ENCODE measurements at places on chromosomes 1 and 21.

- DNase-seq: no peak
Measured at GRCh38 chr1:152879559-152880198, 1.6 kb downstream of the SMCP start.

GRCh38 chr1:221575605-221576004, 166.3 kb downstream of the DUSP10 start:
- no peak for DNase-seq

DNA sequence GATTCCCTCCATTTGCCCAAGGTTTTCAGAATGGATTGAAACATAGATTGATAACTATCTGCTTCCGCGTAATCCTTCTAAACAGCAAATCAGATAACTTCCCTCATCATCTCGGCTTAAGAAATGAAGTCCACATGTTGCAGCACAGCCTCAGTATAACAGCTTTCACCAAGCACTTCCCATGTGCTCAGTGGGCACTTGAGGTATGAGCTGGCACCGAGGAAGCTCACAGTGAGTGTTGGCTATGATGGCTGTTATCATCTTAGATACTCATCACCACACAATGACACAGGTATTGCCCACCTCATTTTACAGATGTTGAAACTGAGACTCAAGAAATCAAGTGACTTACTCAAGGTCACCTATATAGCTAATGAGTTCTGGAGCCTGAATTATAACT, 43.2 kb downstream of the RCSD1 start:
- DNase-seq: no peak

DNA sequence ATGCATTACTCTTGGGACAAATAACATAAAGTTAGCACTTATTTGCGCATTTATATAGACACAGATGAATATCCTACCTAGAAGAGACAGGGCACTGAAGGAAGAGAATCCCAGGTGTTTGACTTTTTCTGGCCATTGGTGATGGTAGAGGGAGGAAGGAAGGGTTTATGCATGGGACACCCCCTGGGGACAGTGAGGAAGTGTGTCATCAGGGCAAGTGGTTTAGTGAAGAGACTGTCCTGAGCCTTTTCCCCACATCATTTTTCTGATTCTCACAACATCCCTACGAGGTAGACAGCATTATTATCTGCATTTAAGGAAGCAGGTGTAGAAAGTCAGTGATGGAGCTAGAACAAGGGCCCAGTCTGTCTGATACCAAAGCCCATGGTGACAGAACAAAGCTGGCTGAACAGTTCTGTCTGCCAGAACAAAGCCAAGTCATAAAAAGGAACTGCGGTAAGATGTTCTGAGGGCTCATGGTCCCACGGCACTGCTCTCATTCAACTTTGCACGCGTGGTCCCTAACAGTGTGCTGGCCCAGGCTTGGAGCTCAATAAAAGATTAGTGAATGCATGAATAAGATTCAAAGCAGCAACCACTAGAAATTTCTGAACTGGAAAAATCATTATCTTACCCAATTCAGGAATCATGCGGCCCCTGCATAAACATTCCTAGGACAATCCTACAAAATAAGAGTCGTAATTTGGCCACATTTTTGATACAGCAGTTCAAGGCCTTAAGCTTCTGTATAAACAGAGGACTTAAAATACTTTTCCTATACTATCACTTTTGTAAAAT, 12.2 kb upstream of the CDC42BPA start:
- DNase-seq: no peak

DNA sequence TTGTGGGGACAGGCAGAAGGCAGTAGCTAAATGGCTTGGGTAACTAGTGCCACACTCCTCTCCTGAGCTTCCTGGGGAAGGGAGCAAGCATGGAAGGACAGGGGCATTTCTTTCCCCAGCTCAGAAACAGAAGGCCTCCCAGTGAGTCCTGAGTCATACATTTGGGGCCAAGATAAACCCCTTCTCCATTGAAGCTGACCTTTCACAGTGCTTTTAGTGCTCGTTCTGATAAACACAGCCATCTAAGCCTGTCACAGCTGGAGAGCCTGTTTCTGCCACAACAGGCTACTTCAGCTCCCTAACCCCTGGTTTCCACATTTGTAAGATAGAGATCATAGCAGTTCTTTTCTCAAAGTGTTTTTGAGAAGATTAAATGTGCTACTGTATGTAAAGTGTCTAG, 374.0 kb downstream of the LMX1A start:
- no peak for DNase-seq

DNA sequence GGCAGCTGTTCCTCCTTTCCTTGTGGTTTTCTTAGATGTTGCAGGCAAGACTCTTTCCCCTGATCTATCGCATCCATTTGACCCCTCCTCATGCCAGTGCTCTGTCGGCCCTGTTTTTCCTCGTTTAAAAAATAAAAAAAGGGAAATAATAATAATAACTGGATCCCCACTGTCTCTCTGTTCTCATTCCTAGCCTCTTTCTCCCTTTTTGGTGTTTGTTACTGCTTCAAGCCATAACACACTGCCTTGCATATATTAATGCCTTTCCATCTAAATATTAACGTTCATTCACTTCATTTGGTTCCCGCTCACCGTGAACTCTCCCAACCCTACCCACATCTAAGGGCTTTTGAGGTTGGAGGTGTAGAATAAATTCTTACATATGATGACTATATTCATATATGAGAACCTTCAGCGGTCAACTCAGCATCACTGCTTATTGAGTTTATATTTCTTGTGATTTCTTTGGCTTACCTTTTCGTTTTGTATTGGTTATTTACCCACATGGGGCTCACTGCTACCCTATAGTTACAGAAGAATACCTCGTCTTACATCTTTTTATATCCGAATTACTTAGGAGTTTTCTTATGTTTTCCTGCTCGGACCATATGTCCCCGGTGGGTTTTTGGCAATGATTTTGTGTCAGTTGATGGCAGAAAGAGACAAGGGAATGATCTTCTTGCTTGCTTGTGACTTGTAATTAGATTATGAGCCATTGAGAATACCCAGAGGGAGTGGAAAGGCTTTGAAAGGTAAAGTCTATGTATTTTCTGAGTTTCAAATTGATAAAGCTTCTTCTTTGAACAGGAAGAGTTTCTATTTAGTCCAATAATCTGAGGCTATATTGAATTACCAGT, 805 bp downstream of the ATG4C start:
- DNase-seq: no peak

GRCh38 chr1:39648496-39648895, 9.1 kb upstream of the HEYL start:
- no peak for DNase-seq

GRCh38 chr21:39208624-39209333, 25.5 kb upstream of the PSMG1 start:
- no peak for DNase-seq

GRCh38 chr1:160578525-160579191, 638 bp downstream of the CD84 start:
- DNase-seq: no peak

DNA sequence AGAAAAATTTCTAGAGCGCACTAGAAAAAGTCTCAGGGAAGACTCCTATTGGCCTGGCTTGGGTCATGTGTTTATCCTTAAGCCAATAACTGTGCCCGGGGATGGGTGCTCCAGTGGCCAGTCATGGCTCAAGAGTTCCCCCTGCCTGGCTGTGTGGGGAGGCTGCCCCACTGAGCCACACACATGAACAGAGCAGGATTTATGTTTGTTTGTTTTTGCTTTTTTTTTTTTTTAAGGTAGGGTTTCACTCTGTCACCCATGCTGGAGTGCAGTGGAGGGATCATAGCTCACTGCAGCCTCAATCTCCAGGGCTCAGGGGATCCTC, 21.8 kb downstream of the EDN2 start:
- DNase-seq: no peak

- no peak for DNase-seq
Measured at GRCh38 chr1:183808296-183809027, 3.5 kb downstream of the RGL1 start.

DNA sequence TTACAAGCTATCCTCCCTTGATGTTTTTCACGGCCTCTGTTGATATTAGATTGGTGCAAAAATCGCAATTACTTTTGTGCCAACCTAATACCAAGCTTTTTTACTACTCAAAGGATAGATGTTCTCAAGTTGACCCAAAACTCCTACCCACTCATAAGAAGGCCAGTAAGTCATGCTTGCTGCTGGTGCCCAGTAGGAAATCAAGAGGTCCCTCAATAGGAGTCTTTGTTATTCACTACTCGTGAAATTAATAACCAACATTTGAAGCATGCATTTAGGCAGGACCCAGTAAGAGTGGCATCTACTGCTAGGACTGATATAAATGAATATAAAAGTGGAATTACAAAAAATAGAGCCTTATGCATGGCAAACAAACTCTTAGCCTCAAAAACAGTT, 52.6 kb downstream of the APP start:
- no peak for DNase-seq

DNA sequence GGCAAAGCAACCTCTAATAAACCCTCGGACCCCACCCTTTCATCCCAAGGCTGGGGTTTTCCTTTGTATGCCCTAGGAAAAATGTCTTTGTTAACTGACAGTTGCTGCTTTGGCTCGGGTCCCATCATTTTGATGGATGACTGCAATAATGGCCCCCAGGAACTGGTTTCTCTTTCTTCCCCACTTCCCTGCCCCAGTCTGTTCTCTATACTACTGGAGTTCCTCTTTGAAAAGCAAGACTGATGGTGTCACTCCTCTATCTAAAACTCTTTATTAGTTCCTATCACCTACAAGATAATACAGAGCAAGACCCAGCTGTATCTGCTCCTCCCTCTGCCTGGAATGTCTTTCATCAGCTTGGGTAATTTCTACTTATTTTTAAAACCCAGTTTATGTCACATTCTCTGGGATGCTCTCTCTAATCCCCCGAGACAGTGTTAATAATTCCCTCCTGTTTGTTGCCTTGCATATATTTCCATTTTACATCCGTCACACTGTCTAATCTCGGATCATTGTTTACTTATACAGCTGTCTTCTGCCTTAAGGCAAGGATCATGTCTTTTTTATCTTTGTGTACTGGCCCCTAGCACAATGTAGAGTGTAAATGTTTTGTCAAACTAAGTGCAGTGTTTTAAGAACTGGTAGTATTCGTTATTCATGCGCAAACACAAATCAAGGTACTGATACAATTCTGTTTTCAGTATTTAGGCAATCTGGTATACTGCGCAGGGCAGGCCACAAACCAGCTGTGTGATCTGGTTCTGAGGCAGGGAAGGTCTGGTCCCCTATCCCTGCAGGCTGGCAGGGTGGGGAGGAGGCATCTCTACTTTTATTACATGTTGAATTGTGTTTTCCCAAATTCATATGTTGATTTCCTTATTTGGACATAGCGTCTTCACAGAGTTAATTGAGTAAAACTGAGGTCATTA, 16.1 kb downstream of the SLAMF1 start:
- no peak for DNase-seq

GRCh38 chr1:169043823-169044222, 62.7 kb upstream of the ATP1B1 start:
- no peak for DNase-seq

GRCh38 chr1:43836267-43836951, 97.2 kb upstream of the ARTN start:
- DNase-seq: peak; percentile 42
